Fibroblast of the aortic adventitia (primary cell): ENCODE measurements at places on chromosomes 6 and 20. TPM values are rescaled to one million over a fixed set of nuclear protein-coding genes. Genes with fewer than 3 reads are reported as not detected.

BMP5 gene
- total RNA-seq: not detected in 2 replicates

SALL4 gene
- 0.36 and 4.1 TPM in 2 replicates for total RNA-seq

CDSN gene
- total RNA-seq: not detected in 2 replicates

MRS2 gene
- total RNA-seq: 18.3 and 31.6 TPM in 2 replicates

MYLK4 gene
- total RNA-seq: 0.72 and 0.98 TPM in 2 replicates

OR2H1 gene
- not detected in 2 replicates for total RNA-seq

LIN28B gene
- not detected in 2 replicates for total RNA-seq

PHACTR3 gene
- not detected in 2 replicates for total RNA-seq

KDM1B gene
- total RNA-seq: 8.8 and 25.4 TPM in 2 replicates

AK9 gene
- total RNA-seq: 8.0 and 16.6 TPM in 2 replicates

FOXS1 gene
- 2.3 TPM in 1 of 2 replicates, not detected in the other for total RNA-seq

PTCRA gene
- total RNA-seq: not detected in 2 replicates

TMEM181 gene
- total RNA-seq: 24.1 and 36.2 TPM in 2 replicates

PPP1R3G gene
- 3.8 and 10.1 TPM in 2 replicates for total RNA-seq

CPNE5 gene
- total RNA-seq: 0.16 and 0.18 TPM in 2 replicates

HLA-E gene
- 115 and 227 TPM in 2 replicates for total RNA-seq

HLA-DQA1 gene
- not detected in 2 replicates for total RNA-seq

ELOVL4 gene
- total RNA-seq: 2.1 and 6.4 TPM in 2 replicates

ZFP57 gene
- total RNA-seq: 0.49 TPM in 1 of 2 replicates, not detected in the other

PTK6 gene
- not detected in 2 replicates for total RNA-seq

NR2E1 gene
- total RNA-seq: not detected in 2 replicates

VWA7 gene
- total RNA-seq: 0.36 and 0.90 TPM in 2 replicates

ZNF334 gene
- 0.63 and 14.0 TPM in 2 replicates for total RNA-seq

WFDC13 gene
- not detected in 2 replicates for total RNA-seq

MEP1A gene
- total RNA-seq: not detected in 2 replicates

ADGRF4 gene
- 0.82 and 2.7 TPM in 2 replicates for total RNA-seq

MUC22 gene
- not detected in 2 replicates for total RNA-seq

OPRM1 gene
- total RNA-seq: not detected in 2 replicates

C20orf141 gene
- total RNA-seq: not detected in 2 replicates

MYBL2 gene
- total RNA-seq: 1.6 and 17.8 TPM in 2 replicates

PSORS1C1 gene
- 1.2 and 7.0 TPM in 2 replicates for total RNA-seq

FAM210B gene
- total RNA-seq: 53.3 and 56.1 TPM in 2 replicates

PRELID3B gene
- 28.7 and 75.7 TPM in 2 replicates for total RNA-seq

SCRT2 gene
- not detected in 2 replicates for total RNA-seq

BHLHE23 gene
- not detected in 2 replicates for total RNA-seq

CABLES2 gene
- 1.1 and 4.3 TPM in 2 replicates for total RNA-seq

SLC17A2 gene
- 0.09 TPM in 1 of 2 replicates, not detected in the other for total RNA-seq

ZDHHC14 gene
- total RNA-seq: 0.82 and 7.9 TPM in 2 replicates

PRR18 gene
- not detected in 2 replicates for total RNA-seq

OR12D3 gene
- not detected in 2 replicates for total RNA-seq

PTCHD4 gene
- 5.2 and 9.8 TPM in 2 replicates for total RNA-seq

LY86 gene
- not detected in 2 replicates for total RNA-seq

LRRN4 gene
- total RNA-seq: 0.09 TPM in 1 of 2 replicates, not detected in the other

LY6G6C gene
- total RNA-seq: not detected in 2 replicates
